Stimulated activated CD8-positive, alpha-beta memory T cell treated with anti-CD3 and anti-CD28 coated beads, Interleukin-7, amount 100 ng/mL, for 1 hour (primary cell): ENCODE measurements at places on chromosomes 11 and 22.

DNA sequence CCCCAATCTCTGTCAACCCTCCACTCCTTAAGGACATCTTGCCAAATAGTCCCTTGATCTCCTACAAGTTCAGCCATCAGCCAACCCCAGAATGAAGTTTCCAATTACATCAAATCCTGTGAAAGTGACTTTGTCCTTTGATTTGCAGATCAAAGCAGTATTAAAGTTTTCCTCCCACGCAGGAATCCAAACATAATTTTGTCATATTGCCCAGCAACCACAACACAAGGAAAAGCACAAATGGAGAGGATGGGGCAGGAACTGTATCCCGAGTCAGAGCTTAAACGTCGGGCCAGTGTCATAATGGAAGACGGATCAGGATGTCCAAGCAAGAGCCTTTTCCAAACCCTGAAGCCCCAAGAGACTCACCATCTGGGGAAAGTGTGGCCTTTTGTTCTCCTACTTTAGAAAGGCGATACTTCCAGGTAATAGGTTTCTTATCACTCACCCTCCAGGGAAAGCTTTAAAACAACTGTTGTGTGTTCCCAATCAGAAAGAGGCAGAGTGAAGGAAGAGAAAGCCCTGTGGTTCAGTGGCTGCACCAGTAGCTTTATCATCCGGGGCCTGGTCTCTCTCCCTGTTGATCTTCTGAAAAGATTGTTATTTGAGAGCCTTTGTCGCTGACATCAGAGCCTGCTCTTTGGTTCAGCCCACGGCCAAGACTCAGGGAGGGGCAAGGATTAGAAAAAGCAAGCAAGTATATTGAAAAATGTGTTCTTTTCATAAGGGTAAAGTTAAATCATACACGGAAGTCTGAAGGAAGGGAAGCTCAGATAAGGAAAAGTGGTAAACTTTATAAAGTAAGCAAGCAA is 41.7 kb downstream of the EXPH5 start:
- DNase-seq: no peak

DNA sequence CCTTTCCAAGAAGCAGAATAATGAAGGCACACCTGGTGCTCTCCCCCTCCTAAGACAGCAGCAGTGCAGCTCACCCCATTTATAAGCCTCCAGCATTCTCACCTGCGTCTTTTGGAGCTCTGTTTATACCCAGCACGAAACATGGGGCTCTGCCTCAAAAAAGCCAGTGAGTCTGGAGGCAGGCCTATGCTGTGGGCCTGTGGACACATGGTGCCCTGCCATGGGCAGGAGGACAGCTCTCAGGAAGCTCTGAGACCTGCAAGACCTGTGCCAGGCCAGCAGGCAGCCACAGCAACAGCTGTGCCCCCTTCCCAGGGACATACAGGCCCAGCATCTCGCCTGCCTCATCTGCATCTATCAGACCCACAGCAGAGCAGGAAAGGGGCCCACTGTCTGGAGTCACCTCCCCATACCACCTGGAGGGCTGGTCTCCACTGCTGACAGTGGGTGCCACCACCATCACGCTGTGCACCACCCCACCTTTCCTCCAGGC is 64.2 kb downstream of the DGCR2 start:
- DNase-seq: no peak

GRCh38 chr11:23221366-23221765 is 361.1 kb upstream of the CCDC179 start:
- DNase-seq: no peak

GRCh38 chr11:9726321-9727022 is 62.6 kb downstream of the SWAP70 start:
- no peak for DNase-seq

DNA sequence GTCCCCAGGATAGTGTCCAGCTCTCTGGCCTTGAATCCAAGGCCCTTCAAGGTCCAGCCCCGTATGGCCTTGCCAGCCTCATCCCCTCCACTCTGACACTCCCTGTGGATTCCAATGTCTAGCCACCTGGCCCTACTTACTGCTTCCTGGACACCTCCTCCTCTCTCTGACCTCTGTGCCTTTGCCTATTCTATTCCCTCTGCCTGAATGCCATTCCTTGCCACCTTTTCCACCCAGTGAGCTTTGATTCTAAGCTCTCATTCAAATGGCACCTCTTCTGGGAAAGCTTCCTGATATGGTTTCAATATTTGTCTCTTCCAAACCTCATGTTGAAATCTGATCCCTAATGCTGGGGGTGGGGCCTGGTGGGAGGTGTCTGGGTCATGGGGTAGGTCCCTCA is 31.9 kb upstream of the TTLL12 start:
- no peak for DNase-seq

DNA sequence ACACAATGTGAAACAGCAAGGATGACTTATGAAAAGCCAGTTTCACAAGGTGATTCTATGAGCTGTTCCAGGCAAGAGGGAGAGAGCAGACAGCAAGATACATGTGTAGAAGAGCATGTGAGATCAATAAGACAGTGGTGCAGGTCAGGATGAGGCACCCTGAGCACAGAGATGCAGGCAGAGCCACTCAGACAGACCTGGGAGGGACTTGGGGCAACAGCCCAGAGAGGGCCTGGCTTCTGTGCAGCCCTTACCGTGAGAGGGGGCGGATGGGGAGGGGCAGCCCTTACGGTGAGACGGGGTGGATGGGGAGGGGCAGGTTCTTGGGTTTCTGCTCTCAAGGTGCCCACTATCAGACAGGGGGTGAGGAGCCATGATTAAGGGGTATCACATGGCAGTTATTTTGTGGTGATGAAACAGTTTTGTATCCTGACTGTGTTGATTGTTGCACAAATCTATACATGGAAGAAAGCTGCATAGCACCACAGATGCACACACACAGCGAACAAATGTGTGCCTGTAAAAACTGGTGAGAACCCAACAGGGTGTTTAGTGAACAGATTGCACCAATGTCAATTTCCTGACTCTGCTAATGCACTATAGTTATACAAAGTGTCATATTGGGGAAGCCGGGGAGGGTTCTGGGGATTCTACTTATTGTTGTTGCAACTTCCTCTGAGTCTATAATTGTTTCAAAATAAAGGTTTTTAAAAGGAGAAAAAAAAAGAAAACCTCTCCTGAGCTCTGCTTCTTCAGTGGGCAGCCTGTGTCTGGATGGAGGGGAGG is 5.2 kb upstream of the C22orf42 start:
- no peak for DNase-seq

GRCh38 chr11:57639321-57640067 is 10.2 kb downstream of the YPEL4 start:
- DNase-seq: no peak
